ENCODE measurements at places on chromosomes 1 and 21.

GRCh38 chr1:166947398-166948043, 27.8 kb downstream of the ILDR2 start:
- peak; percentile 6 for DNase-seq

GRCh38 chr1:177909416-177909815, 60.4 kb downstream of the SEC16B start:
- no peak for DNase-seq

- DNase-seq, result no peak
These were observed 64.1 kb upstream of the SLC25A33 start for GRCh38 chr1:9475061-9475627.

DNA sequence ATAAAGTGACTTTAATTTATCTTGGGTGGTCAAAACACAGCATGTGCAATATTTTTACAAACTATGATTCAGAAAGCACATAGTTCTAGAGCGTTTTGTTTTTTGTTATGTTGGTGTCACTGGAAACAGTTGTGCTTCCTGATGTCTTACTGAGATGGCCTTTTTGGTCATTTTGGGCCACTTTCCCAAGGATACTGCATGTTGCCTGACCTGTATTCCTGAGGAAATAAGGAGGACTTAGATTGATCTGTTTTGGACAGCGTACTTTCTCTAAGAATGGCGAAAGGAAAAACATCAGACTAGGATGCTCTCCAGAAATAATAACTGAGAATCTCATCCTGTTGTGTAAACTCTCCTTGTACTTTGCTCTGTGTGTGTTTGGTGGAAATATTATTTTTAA, 451.2 kb downstream of the USP25 start:
- DNase-seq, result no peak

GRCh38 chr1:230797376-230797920, 50.3 kb downstream of the CAPN9 start:
- DNase-seq, result no peak

DNA sequence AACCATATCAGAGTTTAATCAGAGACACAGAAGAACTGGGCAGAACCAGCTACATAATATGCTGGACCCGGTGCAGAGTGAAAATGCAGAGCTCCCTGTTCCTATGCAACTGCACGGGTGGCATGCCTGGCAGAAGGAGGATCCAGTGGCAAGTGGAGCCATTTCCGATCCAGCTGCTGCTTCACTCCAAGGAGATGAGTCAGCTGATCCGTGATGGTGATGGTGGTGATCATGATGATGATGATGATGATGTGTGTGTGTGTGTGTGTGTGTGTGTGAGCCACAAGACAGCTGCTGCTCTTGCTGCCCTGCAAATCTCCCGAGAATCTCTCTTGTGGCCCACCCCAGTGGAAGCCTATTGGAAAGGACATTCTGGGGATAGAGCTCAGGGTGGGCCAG, 133.0 kb downstream of the URB2 start:
- no peak for DNase-seq

Measured in CD8-positive, alpha-beta T cell (primary cell).